GM12878 (cell line): ENCODE measurements at places on chromosomes 7 and 10. TPM values are rescaled to one million over a fixed set of nuclear protein-coding genes. Genes with fewer than 3 reads are reported as not detected.
A peak's percentile ranks its signal among the peaks of the same experiment; 100 is the strongest.

Gene GLCCI1
- total RNA-seq, result 52.2 and 52.6 TPM in 2 replicates

Gene DOCK4
- 0.46 and 0.48 TPM in 2 replicates for total RNA-seq

Gene SEMA3E
- 1.4 and 2.0 TPM in 2 replicates for total RNA-seq

Gene AKR1C8
- not detected in 2 replicates for total RNA-seq

Gene SUN3
- not detected in 2 replicates for total RNA-seq

Gene GPR146
- total RNA-seq, result 0.51 and 1.1 TPM in 2 replicates

Gene USP6NL
- 25.0 and 27.7 TPM in 2 replicates for total RNA-seq

Gene TMEM72
- not detected in 2 replicates for total RNA-seq

Gene MRLN
- total RNA-seq, result not detected in 2 replicates

Gene AHR
- total RNA-seq, result 10.3 and 11.9 TPM in 2 replicates

Gene KLLN
- 1.9 and 2.0 TPM in 2 replicates for total RNA-seq

Gene ZNF22
- total RNA-seq, result 31.1 and 34.7 TPM in 2 replicates

Gene CPED1
- total RNA-seq, result 0.21 and 0.77 TPM in 2 replicates

Gene HMX3
- total RNA-seq, result 54.6 and 60.5 TPM in 2 replicates

Gene FBXO24
- not detected in 2 replicates for total RNA-seq

DNA sequence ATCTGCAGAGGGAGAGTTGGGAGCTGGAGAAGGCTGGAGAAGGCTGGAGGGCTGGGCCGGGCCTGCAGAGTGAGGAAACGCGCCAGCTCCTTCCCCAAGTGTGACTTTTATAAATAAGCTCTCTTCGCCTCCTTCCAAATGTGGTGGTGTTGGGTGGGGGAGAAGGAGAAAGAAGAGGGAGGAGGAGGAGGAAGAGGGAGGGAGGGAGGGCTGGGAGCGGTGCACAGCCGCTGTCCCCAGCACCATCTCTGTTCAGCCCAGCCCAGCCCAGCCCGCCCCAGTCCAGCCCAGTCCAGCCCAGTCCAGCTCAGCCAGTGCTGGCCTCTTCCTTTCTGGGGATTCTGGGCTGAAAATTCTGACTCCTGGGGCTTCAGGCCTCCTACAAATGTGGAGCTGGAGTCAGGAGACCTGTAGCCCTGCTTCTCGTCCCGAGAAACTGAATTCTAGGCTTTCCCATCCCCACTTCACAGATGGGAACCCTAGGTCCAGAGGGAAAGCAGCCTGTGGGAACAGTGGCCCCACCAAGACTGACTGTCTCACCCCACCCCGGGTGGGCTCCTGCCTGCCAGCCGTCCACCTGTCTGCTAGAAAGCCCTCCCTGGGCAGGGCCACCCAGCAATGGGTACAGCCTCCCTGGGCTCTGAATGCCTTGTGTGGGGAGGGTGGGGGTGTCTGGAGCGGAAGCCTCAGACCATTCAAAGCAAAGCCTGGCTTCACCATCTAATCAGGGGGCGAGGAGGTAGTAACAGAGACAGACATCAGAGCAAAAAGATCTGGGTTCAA, 2.3 kb downstream of the STX1A start:
- DNase-seq, result no peak

DNA sequence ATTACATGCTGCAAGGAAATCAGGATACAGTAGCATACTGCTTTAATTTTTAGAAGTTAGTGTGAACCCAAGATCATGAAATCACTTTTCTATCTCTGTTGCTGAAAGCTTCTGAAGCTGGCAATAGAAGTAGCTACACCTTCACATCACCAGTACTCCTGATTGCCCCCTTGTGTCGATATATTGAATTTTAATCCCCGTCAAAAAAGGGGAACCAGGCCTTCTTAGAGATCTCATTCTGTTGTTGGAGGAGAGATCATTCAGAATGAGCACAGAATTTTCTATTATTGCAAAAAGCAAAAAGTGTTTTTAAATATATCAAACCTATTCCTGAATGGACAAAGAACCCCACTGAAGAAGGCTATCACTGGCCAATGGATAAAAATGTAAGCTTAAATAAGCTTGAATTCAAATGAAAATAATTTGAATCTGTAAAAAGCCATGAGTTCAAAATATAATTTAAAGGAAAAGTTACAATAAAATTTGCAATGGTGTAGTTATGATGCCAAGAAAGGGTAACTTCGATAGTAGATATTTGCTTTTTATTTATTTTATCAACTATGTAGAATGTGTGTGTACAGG, 39.7 kb upstream of the TEX47 start:
- peak; percentile 15 for DNase-seq

DNA sequence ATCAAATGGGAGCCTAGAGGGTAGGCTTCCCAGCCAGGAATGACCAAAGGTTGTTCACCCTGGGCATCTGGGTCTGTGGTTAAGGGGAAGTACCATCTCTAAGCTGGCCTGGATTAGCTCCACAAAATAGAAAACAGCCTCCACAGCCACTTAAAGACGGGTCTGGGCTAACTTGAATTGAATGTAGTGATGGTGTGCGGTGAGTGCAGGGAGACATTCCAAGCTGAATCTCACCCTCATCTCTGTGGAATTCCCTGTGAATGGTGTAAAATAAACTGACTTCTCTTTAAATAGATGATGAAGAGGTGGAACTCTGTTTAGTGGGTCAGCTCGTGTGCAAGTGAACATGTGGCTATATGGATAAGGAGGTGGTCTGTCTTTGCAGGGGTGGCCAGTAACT, 251.0 kb downstream of the DYNC1I1 start:
- no peak for DNase-seq

DNA sequence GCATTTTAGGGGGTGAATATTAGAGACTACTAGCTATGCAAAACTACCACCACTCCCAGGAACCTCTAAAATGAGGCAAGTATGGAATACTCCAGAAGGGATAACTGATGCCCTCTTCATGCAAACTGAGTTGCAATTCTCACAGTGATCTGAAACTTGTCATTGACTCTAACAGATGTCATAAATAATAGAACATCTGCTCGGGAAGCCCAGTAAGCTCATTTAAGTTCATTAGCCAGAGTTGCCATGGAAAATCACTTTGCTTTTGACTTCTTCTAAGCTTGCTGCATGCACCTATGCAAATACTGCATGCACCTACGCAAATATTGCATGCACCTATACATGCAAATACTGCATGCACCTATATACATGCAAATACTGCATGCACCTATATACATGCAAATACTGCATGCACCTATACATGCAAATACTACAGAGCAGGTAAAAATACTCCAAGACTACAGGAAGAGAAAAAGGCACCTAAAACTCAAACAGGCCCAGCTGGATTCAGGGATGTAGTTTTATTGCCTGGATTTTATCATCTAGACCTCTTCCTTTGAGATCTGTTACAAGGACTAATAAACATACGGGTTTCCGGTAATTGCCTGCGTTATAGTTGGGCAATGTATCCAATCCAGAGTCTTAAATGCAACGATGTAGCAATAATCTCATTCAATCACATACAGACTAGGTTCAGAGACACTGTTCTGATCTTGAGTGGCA, 1061.1 kb upstream of the AUTS2 start:
- no peak for DNase-seq

DNA sequence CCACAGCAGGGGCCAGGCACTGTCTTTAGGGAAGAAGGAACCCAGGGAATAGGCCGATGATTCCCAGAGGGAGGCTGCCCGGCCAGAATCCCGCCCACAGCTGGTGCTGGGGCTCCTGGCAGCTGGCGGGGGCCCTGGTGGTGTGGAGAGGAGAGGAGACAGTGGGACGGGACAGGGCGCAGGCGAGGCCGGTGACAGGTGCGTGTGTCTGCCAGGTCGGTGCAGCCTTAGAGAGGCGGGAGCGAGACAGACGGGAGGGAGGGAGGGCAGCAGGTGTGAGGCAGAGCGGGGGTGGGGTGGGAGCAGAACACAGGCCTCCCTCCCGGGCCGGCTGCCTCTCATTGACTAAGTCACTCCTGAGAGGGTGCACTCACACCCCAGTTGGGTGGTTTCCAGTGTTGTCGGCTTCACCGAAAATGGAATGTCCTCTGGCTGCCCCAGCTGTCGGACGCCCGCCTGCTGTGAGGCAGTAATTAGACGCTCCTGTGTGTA, 55.2 kb downstream of the ELFN1 start:
- no peak for DNase-seq

GRCh38 chr10:35637462-35637861, 4.6 kb downstream of the FZD8 start:
- DNase-seq, result no peak

DNA sequence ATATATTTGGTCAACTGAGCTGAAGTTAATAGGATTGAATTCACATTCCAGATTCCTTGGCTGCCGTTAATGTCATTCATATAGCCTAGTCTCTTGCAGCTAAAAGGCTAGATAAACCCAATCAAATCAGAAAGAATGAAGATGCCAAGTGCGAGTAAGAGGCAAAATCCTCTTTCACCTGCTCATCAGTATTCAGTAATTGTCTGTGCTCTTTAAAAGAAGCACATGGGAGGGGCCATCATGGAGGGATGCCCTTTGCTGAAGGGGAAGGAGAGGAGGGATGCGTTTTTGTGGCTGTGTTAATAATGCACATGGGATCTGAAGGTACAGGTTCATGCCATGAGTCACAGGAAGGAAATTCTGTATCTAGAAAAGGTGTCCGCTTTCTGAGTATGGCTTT, 232.2 kb downstream of the TMEM178B start:
- DNase-seq, result no peak

GRCh38 chr7:13108061-13108460, 420.6 kb downstream of the ARL4A start:
- DNase-seq, result no peak

GRCh38 chr10:3424111-3424851, 251.7 kb upstream of the PITRM1 start:
- DNase-seq, result no peak

GRCh38 chr10:101453791-101454718, 100.1 kb downstream of the BTRC start:
- no peak for DNase-seq

- no peak for DNase-seq
Measured at GRCh38 chr7:98305951-98306535, 24.6 kb downstream of the BRI3 start.

DNA sequence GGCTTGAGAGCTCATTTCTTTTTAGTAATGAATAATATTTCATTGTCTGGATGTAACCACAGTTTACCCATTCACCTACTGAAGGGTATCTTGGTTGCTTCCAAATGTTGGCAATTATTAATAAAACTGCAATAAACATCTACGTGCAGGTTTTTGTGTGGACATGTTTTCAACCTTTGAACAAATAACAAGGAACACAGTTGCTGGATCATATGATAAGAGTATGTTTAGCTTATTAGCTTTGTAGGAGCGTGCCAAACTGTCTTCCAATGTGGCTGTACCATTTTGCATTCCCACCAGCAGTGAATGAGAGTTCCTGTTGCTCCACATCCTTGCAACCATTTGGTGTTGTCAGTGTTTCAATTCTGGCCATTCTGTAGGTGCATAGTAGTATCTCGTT, 49.0 kb downstream of the CSGALNACT2 start:
- no peak for DNase-seq

DNA sequence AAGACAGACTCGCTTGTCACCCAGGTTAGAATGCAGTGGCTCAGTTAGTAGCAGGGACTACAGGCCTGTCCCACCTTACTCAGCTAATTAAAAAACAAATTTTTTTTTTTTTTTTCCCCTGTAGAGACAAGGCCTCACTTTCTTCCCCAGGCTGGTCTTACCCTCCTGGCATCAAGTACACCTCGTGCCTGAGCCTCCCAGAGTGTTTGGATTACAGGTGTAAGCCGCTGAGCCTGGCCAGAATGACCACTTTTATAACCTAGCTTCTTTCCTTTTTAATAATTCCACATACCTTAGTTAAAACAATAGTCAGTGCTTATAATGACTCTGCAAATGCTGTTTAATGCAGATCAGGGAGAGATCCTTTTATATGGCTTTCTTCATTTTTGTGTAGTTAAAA, 31.3 kb downstream of the RSBN1L start:
- no peak for DNase-seq

DNA sequence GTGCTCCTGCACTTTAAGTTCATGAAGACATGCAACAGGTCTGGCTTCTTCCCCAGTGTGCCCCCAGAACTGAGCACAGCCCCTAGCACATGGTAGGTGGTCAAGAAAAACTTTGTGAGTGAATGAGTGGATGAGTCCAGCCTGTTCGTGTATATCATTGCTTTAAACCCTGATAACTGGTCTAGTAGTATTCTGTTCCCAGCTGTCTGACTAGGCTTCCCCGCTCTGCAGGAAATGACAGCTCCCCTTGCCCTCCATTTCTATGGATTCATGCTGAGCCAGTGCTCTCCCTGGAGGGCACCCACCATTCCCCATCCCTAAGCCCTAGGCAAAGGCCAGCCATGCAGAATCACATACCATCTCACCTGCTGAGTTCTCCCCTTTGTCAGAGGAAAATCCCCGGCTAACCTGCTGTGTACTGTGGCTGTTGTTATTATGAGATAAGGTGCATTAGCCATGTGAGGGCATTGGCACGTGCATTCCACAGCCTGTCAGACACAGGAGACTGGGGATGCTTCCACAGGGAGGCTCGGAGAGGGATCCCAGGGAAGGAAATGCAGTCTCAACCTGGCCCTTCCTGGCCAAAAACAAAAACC, 698.9 kb downstream of the GRID1 start:
- DNase-seq, result no peak

GRCh38 chr10:86373251-86373650, 6.7 kb upstream of the GRID1 start:
- no peak for DNase-seq

- DNase-seq, result no peak
Measured at GRCh38 chr10:130959752-130960195, 351.7 kb downstream of the TCERG1L start.

GRCh38 chr7:45647967-45648670, 74.0 kb downstream of the ADCY1 start:
- no peak for DNase-seq

DNA sequence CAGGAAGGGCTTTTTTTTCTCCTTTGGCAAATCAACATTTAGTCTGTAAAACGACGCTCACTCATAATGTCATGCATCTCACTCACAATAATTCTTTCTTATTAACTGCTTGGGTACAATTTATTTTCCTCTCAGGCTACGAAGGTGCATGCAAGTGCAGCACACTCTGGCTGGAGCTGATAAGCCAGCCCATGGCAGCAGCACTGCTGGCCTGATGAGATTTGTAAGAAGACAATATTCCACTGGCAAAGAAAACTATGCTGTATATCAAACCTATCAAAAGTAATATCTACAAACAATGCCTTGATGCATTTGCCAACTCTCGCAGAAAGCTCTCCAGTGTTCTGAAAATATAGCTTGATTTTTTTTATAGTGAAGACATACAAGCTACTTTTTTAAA, 170.0 kb upstream of the PHF14 start:
- no peak for DNase-seq
